Stimulated activated CD4-positive, alpha-beta T cell treated with anti-CD3 and anti-CD28 coated beads, Interleukin-2, amount 100 ng/mL, for 48 hours (primary cell): ENCODE measurements at places on chromosomes 1 and 21.

DNA sequence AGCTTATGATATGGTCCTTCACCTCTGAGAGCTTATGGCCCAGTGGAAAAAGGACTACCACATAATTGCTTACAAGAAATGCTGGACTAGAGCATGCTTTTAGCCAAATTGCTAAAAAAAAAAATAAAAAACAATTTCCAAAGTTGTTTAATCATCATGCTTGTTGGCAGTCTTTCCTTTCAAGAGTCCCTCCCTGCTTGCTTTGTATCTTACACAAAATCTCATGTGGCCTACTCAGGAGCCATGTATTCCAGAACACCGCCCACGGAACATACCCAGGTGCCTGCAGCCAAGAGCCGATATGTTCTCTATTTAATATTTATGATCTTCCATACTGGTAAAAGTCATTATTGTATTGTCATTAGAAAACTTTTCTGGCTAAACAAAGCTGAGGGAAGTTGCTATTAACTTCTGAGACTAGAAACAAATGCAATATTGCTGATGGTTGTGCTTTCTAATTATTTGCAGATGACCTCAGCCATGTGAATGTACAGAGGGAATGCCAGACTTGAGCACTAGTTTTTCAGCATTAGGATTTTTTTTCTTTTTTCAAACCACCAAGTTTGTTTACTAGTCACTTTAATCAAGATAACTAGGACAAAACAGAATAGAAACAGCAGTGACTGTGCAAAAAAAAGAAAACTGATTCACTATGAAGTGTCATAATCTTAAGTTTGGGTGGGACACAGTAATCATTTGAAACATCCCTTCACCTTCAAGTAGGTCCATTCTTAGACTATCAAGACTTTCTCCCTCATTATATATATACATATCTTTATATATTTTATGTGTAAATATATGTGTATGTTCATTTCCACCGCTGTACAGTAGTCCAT, 129.3 kb upstream of the GORAB start:
- no peak for DNase-seq

DNA sequence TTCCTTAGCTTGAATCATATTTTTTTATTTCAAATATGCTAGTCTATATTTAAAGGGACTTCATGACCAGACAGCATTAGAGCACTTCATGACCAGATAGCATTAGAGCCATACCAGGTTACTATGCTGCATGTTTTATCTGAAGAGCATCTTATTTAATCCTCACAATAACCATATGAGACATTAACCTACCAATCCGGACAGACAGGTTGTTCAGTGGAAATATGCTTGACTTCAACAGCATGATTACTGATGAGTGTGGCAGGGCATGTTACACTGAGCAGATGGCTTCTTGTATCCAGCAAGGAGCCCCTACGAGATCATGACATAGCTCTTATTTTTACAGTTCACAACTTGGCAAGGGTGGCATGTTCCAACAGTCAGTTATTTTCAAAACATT, 85.0 kb upstream of the KCTD3 start:
- no peak for DNase-seq

DNA sequence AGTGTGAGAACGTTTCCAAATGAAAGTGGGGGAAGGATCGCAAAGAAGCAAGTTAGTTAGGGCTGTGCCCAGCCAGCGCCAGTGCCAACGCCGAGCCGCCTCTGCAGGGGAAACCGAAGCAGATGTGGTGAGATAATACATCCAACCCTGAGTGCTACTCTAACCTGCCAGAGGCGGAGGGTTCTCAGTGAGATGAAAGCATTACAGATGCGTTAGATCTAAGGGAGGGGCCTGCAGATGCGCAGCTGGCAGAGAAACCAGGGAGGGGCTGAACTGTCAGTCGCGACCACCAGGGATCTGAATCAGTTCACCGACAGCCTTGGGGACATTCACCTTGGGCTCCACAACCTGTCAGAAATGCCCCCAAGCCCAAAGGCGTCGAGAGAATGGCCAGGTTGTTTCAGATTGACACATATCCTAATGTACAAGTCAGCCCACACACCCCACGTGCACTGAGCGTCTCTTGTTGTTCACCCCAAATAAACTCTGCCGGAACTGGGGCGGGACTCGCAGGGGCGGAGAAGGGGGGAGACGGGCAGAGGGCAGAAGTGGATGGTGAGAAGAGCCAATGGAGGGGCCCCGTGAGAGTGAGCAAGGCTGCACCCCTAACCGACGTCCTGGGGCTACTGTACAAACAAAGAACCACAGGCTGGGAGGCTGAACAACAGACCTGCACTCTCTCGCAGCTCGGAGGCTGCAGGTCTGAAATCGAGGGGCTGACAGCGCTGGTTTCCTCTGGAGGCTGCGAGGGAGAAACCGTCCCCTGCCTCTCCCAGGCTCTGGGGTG, 8.7 kb upstream of the UMODL1 start:
- DNase-seq, result peak; percentile 44

- DNase-seq, result no peak
Measured at GRCh38 chr1:67684526-67685066, 405 bp upstream of the GADD45A start.

GRCh38 chr1:113278371-113278770, 111.9 kb upstream of the MAGI3 start:
- no peak for DNase-seq

DNA sequence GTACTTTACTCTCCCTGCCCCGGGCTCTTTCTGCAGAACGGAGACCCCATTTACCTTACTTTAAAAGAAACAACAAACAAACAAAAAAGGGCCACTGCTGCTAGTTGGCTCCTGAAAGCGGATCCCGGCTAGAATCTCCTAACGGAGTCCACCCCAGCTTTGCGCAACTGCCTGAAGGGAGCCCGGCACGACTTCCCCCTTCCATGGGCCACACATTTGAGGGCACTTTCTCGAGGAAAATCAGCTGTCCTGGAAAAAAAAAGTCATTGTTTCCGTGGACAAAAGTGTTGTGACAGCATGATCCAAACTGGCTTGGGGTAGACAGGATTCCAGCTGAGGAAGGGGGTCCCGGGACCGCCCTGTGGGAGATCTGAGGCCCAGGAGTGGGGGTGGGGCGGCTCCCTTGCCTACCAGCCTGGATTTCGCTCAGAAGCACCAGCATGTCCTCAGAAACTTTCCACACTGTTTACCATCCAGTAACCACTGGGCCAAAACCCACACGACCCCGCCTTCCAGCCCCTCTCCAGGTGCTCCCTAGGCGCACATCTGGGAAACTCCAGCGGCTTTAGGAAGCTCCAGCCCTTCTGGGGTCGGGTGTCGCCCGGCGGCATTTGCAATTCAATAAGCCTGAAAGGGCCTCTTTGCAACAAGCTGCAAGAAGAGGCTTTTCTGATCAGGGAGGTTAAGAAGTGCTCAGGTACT, 4.8 kb downstream of the RIPK4 start:
- no peak for DNase-seq
